ENCODE measurements at places on chromosomes 6 and 20. TPM values are rescaled to one million over a fixed set of nuclear protein-coding genes. Genes with fewer than 3 reads are reported as not detected.

GRCh38 chr20:16498526-16499253 lies 74.6 kb downstream of the KIF16B start:
- no peak for DNase-seq

DNA sequence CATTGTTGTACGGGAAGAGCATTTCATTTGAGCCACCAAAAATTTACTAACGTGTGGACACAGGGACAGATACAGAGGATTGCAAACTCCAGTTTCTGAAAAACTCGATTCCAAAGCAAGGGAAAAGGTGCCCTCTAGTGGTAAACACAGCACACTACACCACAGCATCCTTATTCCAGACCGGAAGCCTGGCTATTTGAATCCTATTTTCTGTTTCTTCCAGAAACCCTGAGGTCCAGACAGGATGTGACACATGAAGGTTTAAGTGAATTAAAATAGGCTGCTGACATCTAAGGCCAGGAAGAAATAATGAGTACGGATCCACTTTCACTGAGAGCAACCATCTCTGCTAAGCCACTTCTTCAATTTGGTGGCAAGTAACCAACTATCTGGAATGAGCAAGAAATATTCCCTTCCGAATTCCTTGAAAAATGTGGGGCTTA lies 31.8 kb upstream of the GMPR start:
- DNase-seq = peak; percentile 85

DNA sequence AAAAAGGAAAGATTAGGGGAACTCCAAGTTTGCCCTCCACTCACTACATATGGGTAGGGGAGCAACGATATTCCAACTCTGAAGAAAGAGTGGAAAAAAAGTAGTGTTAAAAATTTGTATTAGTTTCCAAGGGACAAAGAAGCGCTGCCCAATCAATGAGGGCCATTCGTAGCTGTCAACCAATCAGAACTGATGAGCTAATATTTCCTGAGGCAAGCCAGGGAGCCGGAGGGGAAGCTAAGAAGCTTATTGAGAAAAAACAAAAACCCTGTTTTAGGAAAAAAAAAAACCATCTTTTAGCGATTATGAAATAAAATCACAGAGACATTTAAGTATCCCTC lies 59.5 kb downstream of the TRIM38 start:
- DNase-seq = peak; percentile 71

DNA sequence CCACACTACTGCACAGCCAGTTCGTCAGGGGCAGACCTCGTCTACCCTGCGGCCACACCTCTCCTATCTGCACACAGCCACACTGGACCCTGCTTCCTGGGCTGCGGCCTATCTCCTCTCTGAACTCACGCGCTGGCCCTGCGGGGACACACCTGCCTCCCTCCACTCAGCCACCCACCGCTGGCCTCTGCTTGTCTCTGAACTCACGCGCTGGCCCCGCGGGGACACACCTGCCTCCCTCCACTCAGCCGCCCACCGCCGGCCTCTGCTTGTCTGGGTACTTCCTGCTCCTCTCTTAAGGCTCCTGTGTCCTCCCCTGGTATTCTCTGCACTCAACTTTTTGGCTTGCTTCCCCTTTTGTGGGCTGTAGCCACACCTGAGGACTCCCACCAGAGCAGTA lies 52.3 kb downstream of the HUS1B start:
- DNase-seq = no peak

GRCh38 chr6:39425346-39426072 lies 103.0 kb upstream of the KCNK16 start:
- no peak for DNase-seq

Gene TMEM151B
- not detected for total RNA-seq

DNA sequence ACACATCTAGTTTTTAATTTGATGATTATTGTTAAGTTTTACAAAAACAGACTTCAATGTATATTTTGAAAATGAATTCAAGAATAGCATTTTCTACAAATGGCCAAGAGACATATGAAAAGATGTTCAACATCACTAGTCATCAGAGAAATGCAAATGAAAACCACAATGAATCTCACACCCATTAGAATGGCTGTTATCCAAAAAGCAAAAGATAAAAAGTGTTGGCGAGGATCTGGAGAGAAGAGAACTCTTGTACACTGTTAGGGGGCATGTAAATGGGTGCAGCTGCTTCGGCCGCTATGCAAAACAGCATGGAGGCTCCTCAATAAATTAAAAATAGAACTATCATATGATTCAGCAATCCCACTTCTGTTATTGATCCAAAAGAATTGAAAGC lies 185.8 kb upstream of the CCN2 start:
- DNase-seq = no peak

GRCh38 chr6:18527836-18528743 lies 140.9 kb downstream of the RNF144B start:
- no peak for DNase-seq

DNA sequence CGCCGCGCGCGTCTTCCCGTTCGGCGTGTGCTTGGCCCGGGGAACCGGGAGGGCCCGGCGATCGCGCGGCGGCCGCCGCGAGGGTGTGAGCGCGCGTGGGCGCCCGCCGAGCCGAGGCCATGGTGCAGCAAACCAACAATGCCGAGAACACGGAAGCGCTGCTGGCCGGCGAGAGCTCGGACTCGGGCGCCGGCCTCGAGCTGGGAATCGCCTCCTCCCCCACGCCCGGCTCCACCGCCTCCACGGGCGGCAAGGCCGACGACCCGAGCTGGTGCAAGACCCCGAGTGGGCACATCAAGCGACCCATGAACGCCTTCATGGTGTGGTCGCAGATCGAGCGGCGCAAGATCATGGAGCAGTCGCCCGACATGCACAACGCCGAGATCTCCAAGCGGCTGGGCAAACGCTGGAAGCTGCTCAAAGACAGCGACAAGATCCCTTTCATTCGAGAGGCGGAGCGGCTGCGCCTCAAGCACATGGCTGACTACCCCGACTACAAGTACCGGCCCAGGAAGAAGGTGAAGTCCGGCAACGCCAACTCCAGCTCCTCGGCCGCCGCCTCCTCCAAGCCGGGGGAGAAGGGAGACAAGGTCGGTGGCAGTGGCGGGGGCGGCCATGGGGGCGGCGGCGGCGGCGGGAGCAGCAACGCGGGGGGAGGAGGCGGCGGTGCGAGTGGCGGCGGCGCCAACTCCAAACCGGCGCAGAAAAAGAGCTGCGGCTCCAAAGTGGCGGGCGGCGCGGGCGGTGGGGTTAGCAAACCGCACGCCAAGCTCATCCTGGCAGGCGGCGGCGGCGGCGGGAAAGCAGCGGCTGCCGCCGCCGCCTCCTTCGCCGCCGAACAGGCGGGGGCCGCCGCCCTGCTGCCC lies 1.1 kb downstream of the SOX4 start:
- peak; percentile 52 for DNase-seq

DNA sequence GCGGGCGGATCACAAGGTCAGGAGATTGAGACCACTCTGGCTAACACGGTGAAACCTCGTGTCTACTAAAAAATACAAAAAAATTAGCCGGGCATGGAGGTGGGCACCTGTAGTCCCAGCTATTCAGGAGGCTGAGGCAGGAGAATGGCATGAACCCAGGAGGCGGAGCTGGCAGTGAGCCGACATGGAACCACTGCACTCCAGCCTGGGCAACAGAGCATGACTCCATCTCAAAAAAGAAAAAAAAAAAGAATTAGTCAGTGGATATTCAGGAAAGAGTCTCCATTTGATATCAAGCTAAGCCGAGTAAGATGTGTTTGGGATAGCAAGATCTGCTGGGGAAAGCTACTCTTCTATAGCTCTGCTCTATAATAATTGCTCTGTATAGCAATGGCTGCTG lies 41.0 kb downstream of the MOCS1 start:
- no peak for DNase-seq

- no peak for DNase-seq
Observed at GRCh38 chr6:131765081-131765803, 42.6 kb upstream of the ENPP1 start.

Gene SLC25A27
- total RNA-seq = 0.51 TPM

DNA sequence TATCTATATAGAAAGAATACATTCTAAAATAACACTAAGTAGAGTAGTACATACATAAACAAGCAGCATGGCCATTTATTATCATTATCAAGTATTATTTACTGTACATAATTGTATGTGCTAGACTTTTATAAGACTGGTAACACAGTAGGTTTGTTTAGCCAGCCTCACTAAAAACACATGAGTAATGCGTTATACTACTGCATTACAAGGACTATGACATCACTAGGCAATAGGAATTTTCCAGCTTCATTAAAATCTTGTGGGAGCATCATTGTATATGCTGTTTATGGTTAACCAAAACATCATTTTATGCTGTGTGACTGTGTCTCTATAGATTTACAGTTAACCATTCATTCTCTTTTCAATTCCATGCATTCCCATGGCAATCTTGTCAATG lies 131.7 kb upstream of the HDGFL1 start:
- DNase-seq = no peak

GRCh38 chr20:36606158-36607066 lies 833 bp downstream of the RAB5IF start:
- DNase-seq = peak; percentile 21

DNA sequence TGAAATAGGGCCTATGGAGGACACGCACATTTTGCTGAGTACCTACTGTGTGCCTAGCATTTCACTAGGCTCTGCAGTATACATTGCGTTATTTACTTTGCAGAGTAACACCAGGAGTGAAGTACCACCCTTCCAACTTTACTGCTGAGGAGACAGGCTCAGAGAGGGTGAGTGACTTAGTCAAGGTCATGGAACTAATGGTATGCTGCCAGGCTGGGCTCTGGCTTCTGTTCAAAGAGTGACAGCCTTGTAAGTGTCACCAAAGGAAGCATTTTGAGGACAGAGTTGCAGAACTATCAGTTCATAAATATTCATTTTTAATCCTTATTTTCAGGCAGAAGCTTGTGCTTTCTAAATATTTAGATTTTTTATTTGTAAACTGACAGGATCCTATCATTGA lies 754.9 kb upstream of the CHD6 start:
- no peak for DNase-seq

Gene GABRR2
- total RNA-seq = 0.13 TPM

Gene UBR2
- total RNA-seq = 22.5 TPM

Gene CTAGE9
- not detected for total RNA-seq

Gene FILIP1
- total RNA-seq = 3.8 TPM

DNA sequence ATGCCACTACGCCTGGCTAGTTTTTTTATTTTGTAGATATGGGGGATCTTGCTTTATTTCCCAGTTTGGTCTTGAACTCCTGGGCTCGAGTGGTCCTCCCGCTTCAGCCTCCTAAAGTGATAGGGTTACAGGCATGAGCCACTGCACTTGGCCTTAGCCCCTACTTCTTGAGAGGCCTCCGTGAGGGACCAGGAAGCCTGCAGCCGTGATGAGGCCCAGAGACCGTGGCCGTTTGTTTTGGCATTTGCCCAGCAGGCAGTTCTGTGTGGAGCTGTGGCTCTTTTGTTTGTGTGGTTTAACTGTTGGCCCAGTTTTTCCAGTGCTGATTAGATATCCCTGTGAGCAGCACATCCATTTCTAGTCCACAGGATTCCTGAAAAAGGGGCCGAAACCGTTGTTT lies 39.8 kb downstream of the SRSF3 start:
- peak; percentile 88 for DNase-seq

Gene RNF217
- 15.9 TPM for total RNA-seq

Gene RHAG
- not detected for total RNA-seq

- no peak for DNase-seq
Observed at GRCh38 chr6:82980086-82980485, 85.6 kb downstream of the UBE3D start.

DNA sequence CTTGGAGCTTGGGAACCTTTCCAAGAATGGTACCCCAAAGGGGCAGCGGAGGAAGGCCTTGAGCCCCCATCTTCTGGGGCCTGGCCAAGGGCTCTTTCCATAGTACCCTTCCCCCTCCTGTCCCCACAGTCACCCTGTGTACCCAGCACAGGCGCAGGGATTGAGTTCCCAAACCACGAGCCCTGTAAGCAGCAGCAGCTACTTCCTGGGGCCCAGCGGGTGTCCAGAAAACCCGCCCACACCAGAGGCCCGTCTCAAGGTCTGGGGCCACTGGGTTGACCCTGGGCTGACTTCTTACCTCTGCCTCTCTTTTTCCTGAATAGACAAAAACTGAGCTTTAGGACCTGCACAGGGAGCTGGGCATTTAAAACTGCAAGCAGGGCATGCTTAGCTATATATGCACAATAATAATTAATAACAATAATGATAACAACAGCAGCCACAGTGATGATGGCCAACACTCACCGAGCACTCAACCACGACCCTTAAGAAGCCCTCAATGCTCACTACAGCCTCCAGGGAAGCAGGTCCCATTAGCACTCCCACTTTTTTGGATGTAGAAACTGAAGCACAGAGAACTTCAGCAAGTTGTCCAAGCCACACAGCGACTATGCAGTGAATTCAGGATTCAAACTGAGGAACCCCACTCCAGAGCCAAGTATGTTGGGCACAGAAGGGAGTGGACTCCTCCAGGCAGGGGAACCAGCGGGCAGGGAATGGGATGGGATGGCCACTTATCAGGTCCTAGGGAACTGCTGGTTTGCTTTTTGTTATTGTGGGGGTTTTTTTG lies 14.5 kb downstream of the NOL4L start:
- DNase-seq = no peak

- no peak for DNase-seq
Observed at GRCh38 chr20:41135187-41135887, 2.0 kb upstream of the PLCG1 start.

Gene ADTRP
- 0.38 TPM for total RNA-seq

GRCh38 chr20:16457514-16457913 lies 115.7 kb downstream of the KIF16B start:
- no peak for DNase-seq

Gene CCN5
- not detected for total RNA-seq

DNA sequence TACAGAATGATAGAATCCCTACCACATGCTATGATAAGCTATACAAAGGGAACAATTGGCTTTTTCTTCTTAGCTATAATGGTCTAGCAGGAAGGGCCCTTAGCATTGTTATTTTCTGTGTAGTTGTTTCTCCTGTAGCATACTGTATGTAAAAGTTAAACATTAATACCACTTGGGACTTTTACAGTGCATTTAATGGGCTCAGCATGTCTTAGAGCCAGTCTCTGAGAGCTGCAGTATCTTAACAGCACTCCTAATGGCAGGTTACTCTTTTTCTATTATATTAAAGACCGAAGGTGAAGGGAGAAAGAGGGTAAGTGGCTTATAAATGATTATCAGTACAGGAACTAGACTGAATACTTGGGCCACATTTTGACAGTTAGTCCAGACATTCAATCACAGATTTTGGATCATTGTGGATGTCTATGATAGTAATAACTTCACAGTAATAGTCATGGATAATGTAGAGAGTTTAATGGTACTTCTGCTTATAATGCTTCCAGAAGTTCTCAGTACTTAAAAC lies 290.7 kb downstream of the PHF3 start:
- DNase-seq = no peak

GRCh38 chr20:37408302-37409193 lies 62.6 kb downstream of the SRC start:
- no peak for DNase-seq

- DNase-seq = no peak
Observed at GRCh38 chr20:57240581-57241362, 25.7 kb downstream of the BMP7 start.

- DNase-seq = no peak
Observed at GRCh38 chr20:9517297-9518162, 3.1 kb downstream of the LAMP5 start.

- no peak for DNase-seq
Observed at GRCh38 chr6:7532232-7532631, 9.2 kb upstream of the DSP start.

Measured in dermis microvascular lymphatic vessel endothelial cell (primary cell).